ENCODE measurements at places on chromosomes 2 and 18.

DNA sequence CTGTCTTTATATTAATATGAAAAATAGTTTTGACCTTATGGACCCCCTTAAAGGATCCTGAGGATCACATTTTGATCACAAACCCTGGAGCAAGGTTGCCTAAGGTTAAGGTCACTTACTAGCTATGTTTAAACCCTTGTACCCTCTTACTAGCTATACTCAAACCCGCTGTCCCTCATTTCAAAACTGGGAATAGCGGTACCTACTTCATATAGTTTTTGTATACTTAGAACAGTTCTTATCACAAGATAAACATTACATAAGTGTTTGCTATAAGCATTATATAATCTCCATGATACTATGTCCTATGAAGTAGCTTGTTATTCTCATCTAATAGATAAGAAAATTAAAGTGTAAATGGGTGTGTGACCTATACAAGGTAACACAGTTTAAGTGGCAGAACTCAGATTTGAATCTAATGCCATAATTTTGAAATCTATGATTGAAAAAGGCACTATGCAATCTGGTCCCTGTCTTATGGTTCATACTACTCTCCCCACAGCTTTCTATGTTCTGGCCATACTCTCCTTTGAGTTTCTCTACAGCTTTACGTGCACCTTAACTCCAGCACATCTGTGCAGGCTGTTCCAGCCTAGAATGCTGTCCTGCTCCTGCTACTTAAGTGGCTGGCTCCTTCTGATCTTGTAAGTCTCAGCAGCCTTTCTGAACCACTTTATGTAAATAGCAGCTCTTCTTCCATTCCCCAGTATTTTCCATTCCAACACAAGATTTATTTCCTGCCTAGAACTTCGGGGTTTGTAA lies 30.4 kb downstream of the HYCC2 start:
- DNase-seq, result no peak

DNA sequence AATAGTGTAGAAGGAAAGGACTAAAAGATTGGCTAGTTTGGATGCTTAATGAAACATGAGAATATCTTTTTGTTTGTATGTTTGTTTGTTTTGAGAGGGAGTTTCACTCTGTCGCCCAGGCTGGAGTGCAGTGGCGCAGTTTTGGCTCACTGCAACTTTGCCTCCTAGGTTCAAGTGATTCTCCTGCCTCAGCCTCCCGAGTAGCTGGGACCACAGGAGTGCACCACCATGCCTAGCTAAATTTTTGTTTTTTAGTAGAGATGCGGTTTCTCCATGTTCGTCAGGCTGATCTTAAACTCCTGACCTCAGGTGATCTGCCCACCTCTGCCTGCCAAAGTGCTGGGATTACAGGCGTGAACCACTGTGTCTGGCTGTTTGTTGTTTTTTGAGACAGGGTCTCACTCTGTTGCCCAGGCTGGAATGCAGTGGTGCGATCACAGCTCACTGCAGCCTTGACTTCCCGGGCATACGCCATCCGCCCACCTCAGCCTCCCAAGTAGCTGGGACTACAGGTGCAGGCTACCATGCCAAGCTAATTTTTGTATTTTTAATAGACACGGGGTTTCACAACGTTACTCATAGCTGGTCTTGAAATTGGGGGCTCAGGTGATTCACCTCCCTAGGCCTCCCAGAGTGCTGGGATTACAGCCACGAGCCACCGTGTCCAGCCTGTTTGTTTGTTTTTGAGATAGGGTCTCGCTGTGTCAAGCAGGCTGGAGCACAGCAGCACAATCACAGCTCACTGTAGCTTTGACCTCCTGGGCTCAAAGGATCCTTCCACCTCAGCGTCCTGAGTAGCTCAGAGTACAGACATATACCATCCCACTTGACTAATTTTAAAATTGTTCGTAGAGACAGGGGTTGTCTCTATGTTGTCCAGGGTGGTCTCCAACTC lies 209.2 kb downstream of the MYCN start:
- no peak for DNase-seq

DNA sequence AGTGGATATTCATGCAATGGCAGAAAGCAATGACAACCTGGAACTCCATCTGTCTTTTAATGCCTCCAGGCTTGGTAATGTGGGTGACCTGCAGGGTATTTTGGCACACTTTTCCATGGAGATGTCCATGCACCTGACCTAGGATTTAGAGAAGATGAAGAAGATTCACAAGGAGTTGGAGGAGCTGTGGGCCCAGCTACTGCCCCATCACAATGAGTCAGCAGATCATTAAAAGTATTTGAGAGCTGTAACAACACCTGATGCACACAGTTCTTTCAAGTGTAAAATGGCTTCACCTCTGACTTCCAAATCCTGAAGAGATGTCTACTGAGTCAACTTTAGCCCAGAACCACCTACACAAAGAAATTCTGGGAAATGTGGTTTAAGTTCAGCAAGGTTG lies 22.1 kb upstream of the OSR1 start:
- DNase-seq, result no peak

GRCh38 chr2:14134771-14135170 lies 497.7 kb upstream of the LRATD1 start:
- no peak for DNase-seq

- no peak for DNase-seq
Measured at GRCh38 chr18:22108674-22109073, 60.7 kb upstream of the GATA6 start.

GRCh38 chr2:236915726-236916125 lies 170.0 kb upstream of the COPS8 start:
- no peak for DNase-seq

DNA sequence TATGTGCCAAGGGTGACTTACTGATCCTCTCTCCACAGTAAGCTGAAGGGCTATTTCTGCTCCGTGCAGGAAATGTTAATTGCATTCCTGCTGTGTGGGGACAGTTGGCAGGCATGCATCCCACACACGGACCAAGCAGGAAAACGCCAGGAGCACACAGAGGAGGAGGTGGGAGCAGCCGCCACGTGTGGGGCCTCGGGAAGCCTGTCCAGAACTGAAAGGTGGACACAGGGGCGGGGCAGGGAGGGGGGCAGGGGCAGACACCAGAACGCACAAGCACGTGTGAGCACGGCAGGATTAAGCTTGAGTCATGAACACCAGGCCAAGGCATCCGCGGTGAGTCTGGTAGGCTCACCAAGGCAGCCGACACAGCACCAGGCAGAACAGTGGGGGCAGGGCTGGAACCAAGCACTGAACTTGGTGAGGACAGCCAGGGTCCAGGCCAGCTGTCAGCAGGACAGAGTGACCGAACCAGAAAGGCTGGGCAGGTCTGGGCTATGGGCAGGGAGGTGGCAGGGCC lies 177.1 kb downstream of the EIPR1 start:
- DNase-seq, result peak; percentile 75

DNA sequence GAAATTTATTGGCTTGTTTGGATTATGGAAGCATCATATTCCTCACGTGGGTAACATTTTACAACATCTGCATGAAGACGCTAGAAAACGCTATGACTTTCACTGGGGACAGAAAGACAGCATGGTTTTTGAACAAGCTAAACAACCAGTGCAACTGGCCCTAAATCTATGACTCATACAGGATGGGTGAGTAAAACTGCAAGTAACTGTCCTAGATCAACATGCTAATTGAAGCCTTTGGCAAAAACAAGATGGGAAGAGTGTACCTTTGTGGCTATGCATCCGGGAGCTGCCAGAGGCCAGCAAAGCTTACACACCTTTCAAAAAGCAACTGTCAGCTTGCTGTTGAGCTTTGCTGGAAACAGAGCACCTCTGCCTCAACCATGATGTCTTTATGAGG lies 1096.0 kb upstream of the DDX18 start:
- no peak for DNase-seq

- no peak for DNase-seq
Measured at GRCh38 chr2:153386481-153386897, 92.1 kb downstream of the RPRM start.

DNA sequence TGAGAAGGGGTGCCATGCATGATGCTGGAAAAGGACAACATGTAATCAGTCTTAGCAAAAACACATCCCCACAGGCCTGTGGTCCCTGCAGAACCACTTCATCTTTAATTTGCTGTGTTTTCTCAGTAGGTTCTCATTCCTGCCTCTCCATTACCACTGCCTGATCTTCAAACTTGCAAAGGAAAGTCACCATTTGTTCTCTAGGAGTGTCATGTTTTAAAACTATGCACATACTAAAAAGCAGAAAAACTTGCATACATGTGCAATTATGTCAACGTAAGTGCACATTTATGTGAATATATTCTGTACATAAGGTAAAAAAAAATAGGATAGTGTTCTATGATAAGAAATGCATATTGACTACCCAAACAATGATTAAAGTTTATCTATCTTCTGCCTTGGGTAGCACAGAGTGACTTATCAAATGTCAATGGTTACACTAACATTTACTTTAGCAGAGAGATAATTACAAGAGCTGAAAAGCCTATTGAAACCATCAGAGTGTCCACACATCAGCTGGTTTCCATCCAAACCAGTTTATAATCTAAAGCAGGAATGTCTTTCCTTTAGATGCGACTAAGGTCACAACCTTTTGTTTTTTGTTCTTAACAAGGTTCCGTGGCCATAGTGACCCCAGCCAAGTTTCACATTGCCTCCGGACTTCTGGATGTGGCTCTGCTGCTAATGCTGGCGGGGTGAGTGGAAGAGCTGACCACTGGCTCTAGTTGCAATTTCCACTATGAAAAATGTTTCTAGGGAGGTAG lies 58.7 kb upstream of the RMDN2 start:
- DNase-seq, result no peak

GRCh38 chr2:124604940-124605339 lies 579.9 kb downstream of the CNTNAP5 start:
- no peak for DNase-seq

- peak; percentile 44 for DNase-seq
Measured at GRCh38 chr18:78406743-78407465, 572.7 kb upstream of the SALL3 start.

DNA sequence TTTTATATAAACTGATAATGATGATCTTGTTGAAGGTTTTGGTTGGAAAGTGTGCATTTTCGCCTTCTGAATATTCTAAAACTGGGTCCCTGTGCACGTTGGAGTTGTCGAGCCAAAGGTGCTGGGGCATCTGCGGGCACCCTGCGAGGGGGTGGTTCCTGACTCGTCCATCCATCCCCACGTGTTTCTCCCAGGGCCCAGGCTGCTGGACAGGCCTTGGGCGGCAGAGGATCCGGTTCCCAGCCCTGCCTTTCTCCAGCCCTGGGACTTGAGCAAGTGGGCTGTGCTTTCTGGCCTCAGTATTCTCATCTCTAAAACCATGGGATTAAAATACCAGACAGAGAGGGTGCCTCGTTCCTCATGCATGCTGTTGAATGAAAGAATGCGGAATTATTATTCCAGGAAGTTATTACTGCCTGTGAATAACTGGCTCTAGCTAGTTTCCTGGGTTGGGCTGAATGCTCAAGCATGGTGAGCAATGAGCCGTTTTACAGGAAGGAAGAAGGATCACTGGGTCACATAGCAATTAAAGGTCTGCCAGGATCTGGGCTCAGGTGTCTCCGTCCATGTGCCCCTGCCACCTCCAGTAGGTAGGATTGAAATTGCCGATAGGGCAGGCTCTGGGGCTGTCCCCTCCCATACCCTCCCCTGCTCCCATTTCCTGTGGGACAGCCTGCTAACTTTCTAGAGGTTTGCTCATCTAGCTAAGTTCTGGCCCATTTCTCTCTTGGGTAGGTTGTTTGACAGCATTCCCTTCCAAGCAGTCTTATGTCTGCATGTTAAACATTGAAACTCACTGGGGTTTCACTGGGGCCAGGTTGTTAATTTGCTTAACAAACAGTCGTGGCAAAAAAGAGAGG lies 77.2 kb upstream of the HS6ST1 start:
- no peak for DNase-seq

DNA sequence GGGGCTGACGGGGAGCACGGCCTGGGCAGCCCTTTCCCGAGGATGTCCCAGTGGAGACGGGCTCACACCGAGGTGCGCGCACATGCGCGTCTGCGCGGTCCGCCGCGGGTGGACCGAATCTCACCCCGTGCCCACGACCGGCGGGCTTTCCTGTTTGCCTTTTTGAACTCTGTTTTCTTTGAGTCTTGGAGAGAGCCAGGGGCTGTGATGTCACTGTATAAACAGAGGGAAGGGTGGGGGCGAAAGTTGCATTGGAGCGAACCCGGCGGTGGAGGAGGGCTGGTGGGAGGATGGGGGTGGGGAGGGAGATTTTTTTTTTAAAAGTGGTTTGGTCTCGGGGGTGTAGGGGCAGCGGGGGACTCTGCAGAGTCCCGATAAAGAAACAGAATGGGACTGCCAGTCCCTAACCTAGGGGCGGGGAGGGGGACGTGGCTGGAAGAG lies 141.2 kb upstream of the CTAGE1 start:
- DNase-seq, result no peak

DNA sequence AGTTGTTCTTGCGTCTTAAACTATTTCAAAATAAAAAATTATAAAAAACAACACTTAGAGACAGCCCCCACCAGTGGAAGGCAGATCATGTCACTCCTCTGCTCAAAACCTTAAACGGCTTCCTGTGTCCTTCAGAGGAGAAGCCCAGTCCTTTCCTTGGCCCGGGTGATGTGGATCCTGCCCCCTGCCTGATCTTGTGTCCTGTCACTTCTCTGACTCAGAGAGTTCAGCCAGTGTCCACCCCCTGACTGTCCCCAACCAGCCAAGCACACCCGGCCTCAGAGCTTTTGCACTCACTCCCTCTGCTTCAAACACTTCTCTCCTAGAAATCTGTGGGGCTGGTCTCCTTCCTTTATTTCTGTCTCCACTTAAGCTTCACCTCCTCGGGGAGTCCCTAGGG lies 35.4 kb downstream of the TOGARAM2 start:
- DNase-seq, result no peak

DNA sequence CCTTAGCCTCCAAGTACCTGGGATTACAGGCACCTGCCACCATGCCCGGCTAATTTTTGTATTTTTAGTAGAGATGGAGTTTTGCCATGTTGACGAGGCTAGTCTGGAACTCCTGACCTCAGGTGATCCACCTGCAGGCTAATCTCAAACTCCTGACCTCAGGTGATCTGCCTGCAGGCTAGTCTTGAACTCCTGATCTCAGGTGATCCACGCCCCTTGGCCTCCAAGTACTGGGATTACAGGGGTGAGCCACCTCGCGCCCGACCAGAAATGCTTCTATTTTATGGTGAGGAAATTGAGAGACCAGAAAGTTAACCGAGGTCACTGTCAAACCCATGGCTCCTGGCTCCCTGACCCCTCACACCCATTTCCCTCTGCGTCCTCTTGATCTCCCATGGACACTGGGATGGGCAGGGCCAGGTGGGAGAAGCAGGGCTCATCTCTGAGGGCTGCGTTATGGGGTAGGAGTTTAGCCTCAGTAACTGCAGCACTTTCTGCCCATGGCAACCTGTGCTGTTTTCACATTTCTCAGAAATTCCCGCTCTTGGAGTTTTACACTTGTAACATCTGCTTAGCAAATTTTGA lies 210.0 kb downstream of the AGAP1 start:
- DNase-seq, result no peak
